ENCODE measurements at places on chromosomes 4 and X.

DNA sequence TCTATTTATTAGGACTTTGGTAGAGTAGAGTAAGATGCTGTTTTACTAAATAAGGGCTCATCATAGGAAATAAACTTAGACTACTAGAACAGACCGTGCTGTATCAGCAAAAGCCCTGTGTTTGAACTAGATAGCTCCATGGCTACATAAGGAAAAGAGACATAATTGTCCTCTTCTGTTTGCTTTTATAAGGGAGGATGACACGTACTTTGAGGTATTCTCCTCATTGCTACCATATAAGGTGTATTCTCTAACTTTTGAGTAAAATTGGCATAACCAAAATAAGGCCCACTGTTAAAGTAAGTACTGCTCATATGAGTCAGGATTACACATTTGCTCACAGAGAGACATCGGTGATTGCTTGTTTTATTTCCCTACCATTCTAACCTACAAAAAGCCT, 64.3 kb downstream of the PDLIM5 start:
- no peak for ATAC-seq

DNA sequence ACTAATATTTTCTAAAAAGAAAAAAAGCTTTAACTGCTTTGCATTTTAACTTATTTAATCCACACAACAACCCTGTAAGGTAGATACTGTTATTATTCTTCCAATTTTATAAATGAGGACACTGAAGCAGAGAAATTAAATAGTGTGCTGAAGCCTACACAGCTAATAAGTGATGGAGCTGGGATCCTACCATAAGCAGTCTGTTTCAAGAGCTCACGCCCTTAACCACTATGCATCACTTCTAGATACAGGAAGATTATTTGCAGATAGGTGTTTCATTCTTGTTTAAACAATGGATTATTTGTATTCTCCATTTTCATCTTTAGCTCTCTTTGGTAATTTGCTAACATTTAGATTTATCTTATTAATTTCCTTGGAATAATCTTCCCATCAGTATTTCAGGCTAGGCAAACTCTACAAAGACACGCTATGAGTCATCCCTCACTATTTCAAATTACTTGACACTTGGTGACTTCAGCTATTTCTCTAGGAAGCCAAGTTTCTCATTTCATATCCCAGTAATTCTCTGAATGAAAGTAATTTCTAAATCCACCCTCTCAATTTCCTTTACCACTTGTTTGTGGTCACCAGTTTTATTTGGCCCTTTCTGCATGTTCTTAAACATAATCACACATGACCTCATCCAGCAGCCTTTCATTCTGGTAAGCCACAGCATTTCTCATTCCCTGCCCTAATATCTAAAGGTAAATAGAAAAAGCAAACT, 67.3 kb downstream of the ASB9 start:
- ATAC-seq, result no peak

- ATAC-seq, result no peak
Measured at GRCh38 chr4:106565727-106566126, 197.1 kb upstream of the GIMD1 start.

DNA sequence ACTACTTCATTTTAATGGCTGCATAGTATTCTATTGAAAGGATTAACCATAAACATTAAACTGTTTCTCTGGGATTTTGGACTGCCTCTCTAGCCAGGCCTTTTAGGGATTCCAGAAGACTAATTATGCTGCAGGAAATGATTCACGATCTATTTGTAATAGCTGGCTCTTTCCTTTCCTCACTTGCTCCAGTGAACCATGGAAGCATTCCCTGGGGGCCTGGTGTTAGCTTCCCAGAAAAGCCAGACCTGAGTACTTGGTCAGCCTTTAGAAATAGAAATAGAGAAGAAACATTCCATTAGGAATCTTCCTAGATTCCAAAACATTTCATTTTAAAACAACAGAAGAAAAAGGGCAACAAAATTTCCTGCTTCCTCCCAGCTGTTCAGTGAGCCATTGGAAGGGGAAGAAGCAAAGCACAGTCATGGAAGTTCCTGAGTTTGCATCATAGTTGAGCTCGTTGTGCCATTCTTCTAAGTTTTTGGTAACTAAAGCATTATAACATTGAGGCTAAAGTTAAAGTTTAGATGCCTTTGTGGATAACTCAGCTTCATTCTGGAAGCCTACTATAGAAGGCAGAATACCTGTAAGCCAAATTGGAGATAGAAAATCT, 83.5 kb downstream of the NPNT start:
- ATAC-seq, result peak; percentile 43

- no peak for ATAC-seq
Measured at GRCh38 chrX:23959781-23960180, 52.0 kb downstream of the CXorf58 start.

DNA sequence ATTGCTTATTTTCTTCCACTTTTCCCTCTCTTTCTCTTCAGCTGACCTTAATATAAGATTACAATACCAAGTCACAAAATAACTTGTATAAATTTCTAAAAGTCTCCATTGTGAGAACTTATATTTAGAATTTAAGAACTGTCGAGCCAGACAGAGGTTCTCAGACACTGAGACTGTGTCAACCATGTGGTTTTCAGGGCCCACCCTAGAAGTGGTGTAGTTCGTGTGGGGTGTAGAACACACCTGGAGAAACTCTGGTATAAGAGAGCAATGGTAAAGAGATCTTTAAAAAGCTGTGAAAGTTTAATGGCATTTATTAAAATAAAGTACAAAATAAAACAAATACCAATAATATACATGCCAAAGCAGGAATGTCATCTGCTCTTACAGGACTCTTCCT, 19.7 kb downstream of the CPEB2 start:
- no peak for ATAC-seq

DNA sequence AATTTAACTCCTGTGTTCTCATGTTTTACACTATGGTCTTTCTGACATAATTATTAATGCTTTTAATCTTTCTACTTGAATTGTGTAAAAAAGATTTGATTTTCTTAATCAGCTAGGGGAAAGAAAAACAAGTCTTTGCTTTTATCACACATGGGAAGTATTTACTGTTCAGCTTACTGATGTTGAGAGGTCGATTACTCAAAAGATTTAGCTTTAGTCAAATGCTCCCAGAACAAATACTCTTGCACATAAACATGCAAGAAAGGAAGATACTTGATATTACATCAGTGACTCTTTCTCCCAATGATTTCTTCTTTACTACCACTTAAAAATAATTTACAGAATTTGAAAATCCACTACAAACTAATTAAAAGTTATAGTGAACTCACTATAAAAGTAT, 198.3 kb upstream of the FAT4 start:
- ATAC-seq, result no peak

DNA sequence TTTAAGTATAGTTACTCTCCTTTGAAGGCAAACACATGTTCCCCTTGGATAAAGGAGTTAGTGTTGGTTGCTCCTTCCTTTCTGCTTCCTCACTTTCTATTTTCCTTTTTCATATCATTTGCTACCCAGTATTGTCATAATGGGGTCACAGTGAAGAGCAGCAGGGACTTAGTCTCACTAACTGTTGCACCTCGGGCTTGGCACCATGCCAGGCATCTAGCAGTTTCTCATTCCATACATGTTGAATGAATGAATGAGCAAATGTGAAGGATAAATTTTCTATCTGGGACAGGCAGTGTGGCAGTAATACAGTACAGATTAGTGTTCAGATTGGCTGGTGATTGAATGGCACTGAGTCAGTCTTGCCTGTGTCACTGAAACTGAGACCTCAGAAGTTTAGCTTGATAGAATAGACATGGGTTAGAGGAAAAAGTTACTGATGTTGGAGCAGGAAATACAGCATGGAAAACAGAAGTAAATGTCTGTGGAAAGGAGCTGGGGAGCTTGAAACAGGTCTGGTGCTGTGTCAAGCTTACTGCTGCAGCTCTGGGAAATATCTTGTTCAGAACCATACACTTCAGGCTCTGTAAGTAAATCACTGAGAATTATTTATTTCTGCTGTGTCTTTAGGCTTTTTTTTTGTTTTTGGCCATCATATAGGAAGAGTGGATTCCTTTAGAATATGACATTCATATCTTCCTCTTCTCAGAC, 55.8 kb upstream of the PITX2 start:
- ATAC-seq, result no peak

GRCh38 chr4:5470318-5471198, 237.8 kb downstream of the EVC2 start:
- ATAC-seq, result no peak

GRCh38 chr4:168139336-168139735, 47.0 kb downstream of the ANXA10 start:
- no peak for ATAC-seq

DNA sequence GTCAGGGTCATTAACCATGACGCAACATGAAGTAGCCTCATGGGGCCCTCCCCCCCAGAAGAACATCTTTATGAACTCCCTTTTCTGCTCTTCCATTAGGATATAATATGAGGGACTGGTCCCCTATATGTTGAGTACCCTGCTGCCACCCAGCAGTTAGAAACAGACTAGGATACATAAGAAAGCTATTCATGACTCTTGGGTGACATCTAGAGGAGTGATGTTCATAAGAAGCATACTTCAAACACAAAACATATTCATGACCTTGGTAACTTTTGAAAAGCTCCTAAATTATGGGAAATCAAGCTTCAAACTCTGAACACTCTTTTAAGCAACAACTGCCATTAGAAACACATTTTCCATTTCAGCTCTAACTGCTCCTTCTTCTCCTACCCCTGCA, 155.2 kb upstream of the SPIN4 start:
- ATAC-seq, result peak; percentile 37

GRCh38 chr4:84224522-84224921, 274.6 kb downstream of the NKX6-1 start:
- no peak for ATAC-seq

- ATAC-seq, result no peak
Measured at GRCh38 chr4:105979506-105979905, 84.2 kb downstream of the NPNT start.
